ENCODE measurements at places on chromosomes 3 and 15.

GRCh38 chr3:102444101-102444500, 9.3 kb downstream of the ZPLD1 start:
- no peak for DNase-seq

DNA sequence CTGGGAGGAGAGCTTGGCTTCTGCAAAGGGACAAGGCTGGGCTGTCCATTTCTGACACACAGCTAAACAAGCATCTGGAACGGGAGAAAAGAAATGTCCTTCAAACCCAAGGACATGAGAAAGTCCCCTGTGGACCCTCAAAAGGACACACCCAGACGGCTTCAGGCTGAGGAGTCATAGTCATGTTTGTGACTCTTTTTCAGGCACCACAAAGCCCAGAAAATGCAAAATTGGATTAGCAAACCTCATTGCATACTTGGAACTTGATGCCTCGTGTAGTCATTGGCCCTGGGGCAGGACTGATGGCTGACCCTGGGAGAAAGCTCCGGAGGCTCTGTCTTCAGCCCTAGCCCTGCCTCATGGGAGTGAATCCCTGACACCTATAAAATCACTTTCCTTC, 21.5 kb downstream of the FAM174B start:
- DNase-seq, result no peak

DNA sequence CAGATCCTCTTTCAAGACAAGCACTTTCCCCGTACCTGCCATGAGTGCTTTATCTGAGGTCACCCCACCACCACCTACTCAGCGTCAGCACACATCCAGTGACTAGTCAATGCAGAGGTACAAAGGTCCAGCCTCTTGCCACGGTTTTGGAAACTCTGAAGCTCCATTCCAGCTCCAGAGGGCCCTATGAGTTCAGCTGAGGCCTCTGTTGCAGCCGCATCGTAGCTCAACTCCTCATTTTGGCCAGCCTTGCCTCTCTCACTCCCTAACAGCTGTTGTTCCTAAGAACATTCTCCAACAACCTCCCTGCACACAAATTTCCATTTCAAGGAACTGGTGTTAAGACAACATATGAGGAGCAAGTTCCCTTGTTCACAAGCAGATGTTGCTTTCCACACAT, 405.1 kb upstream of the PROK2 start:
- DNase-seq, result no peak

DNA sequence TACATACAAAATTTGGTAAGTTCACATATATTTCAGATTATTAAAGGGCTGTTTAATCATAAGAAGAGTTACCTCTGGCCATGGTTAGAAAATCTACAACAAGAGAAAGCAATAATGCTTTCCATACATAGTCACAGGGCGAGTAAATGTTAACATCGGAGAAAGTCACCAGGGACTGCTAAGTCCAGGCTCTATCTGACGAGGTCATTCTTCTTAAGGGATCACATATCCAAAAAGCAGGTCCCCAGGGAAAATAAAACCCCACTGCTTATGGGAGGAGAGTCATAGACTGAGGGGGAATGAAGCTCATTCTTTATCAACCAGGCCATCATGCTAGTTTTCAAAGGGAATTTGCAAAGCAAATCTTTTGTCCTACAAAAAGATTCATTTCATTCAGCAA, 3.1 kb downstream of the PCYT1A start:
- no peak for DNase-seq

GRCh38 chr3:115785782-115786181, 162.5 kb downstream of the GAP43 start:
- no peak for DNase-seq

GRCh38 chr15:63365273-63365680, 16.4 kb downstream of the CA12 start:
- DNase-seq, result no peak

All from stimulated activated CD4-positive, alpha-beta T cell treated with anti-CD3 and anti-CD28 coated beads, Interleukin-15, amount 100 ng/mL, for 48 hours (primary cell).